ENCODE measurements at places on chromosomes 16 and 17.

GRCh38 chr16:21227866-21228265, 5.6 kb upstream of the ANKS4B start:
- DNase-seq = no peak

- no peak for DNase-seq
Measured at GRCh38 chr17:50947782-50948543, 81.8 kb upstream of the TOB1 start.

DNA sequence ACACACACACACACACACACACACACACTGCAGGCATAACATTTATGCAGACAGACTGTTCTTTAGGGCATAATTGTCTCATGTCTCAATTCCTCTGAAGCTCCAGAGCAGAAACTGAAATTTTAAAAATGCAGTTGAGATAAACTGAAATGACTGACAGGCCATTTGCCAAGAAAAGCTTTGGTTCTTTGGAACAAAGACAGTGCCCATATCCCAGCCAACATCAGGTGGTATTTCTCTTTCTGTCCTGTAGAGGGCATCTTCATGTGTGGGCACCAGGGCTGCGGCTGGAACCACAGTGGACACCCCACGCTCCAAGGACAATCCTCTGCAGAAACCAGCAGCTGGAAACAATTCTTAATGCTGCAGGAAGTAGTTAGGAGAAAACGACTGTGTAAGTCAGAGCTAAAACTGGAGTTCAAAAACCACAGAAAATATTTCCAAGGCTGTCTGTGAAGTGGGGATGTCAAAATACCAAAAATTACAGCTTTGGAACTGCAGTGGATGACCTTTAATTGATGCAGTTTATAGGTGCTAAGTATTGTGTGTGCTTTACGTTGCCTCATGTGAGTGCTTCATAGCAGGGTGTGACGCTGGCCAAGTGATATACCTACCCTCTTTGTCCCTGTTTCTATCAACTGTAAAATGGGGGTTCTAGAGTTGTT, 10.6 kb upstream of the MEFV start:
- no peak for DNase-seq

- no peak for DNase-seq
Measured at GRCh38 chr17:57453841-57454425, 197.6 kb downstream of the MSI2 start.

- no peak for DNase-seq
Measured at GRCh38 chr16:27965801-27966200, 97.7 kb downstream of the GSG1L start.

DNA sequence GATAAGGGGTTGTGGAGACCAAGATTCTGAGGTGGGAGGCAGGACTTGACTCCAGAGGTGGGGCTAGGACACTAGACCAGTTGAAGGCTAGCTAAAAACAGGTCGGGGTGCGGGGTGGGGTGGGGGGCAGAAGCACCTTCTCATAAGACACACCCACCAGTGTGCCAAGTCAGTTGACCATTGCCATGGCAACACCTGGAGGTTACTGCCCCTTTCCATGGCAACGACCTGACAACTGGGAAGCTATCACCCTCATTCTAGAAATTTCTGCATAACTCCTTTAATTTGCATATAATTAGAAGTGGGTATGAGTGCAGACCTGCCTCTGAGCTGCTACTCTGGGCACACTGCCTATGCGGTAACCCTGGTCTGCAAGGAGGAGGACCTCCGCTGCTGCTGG, 53.9 kb upstream of the ALOX12 start:
- no peak for DNase-seq

DNA sequence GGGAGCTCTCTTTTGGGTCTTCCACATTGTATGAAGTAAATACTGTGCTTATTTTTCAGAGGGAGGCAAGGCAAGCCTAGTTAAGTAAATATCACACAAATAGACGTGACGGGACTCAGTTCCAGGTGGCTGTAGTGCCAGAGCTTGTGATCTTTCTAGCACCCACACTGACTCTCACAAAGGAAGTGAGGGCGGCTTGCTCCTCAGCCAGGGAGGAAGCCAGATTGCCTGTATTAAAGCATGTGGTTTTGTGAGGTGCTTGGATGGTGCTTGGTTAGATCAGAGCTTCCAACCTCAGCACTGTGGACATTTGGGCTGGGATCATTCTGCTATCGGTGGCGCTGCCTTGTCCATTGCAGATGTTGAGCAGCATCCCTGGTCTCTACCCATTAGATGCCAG, 80.1 kb downstream of the VAT1L start:
- DNase-seq = peak; percentile 17

- DNase-seq = no peak
Measured at GRCh38 chr17:75765981-75766380, 989 bp upstream of the GALK1 start.

DNA sequence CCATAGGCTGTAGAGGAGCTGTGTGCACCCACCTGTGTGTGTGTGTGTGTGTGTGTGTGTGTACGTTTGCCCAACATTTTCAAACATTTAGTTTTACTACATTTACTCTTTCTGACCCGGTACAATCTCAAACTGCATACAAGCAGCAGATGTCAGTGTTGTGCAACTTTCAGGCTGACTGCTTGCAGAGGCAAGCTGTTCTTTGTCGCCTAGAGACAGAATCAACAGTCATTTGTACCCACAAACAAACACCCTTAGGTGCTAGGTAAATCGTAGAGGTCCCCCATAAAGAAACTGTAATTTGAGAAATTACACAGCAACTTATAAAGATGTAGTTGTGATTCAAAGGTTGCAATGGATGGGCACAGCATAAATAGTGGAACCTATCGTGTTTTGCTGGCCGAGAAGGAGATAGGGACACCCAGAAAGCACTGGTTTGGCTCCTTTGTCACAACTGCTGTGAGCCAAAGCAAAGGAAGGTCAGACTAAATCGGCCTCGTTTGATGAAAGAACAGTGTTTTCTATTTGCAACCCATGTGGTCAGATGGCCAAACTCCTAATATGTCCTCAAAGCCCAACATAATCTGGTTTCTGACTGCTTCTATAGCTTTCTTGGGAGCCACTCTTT, 478.4 kb downstream of the TOX3 start:
- DNase-seq = no peak
